ENCODE measurements at places on chromosomes 7 and 10.

GRCh38 chr10:68963151-68963550 is 7.2 kb downstream of the DDX21 start:
- no peak for DNase-seq

DNA sequence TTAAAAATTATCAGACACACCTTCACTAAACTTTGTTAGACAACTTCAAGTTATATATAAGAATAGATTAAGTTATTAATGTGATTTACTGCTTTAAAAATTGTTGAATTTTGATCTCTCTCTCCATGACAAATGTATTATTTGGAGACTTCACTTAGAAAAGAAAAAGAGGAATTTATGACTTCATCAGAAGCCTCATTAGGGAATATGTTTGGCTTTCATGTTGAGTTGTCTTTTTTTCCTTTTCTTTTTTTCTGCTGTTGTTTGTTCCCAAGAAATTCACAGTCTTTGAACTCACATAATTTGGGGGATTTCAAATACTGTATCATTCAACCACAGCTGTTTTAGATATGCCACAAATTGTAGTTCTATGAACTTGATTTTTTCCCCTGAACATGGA is 149.5 kb downstream of the PPP1R9A start:
- no peak for DNase-seq

- DNase-seq = no peak
These were observed 38.6 kb downstream of the BPGM start for GRCh38 chr7:134685250-134685649.

GRCh38 chr7:13152755-13153154 is 465.3 kb downstream of the ARL4A start:
- DNase-seq = no peak

DNA sequence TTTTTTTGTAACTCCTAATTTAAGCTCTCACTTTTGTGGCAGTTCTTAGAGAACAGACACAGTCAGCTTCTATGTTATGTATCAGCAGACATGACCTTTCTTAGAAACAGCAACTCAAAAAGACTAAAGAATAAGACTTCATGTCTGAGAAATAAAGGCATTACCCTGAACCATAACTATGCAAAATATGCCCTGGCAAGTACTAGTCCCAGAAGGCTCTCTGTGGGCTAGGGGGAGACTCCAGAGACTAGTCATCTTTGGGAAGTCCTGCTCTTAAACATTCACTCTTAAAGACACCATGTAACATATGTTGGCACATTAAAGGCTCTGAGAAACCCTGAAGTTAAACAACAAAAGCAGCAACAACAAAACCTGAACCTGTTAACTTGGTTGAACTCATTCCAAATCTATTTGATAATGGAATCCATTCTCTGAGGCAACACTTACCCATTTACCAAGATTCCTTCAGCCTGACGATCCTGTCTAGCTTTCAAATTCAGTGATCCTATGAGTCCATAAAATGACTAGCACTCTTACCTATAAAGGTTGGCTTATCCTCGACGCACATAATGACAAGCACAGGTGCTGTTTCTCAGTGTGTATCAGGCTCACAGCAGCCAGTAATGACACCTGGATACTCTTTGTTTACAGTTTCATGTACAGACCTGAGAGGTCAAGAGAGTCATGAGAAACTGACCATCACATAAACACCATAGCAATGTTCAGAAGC is 62.3 kb downstream of the OSBPL3 start:
- DNase-seq = no peak

GRCh38 chr10:121501796-121502195 is 96.4 kb downstream of the FGFR2 start:
- DNase-seq = no peak

- DNase-seq = no peak
These were observed 20.0 kb downstream of the KCNK18 start for GRCh38 chr10:117217196-117217761.

GRCh38 chr7:18330548-18330947 is 165.0 kb upstream of the HDAC9 start:
- no peak for DNase-seq

DNA sequence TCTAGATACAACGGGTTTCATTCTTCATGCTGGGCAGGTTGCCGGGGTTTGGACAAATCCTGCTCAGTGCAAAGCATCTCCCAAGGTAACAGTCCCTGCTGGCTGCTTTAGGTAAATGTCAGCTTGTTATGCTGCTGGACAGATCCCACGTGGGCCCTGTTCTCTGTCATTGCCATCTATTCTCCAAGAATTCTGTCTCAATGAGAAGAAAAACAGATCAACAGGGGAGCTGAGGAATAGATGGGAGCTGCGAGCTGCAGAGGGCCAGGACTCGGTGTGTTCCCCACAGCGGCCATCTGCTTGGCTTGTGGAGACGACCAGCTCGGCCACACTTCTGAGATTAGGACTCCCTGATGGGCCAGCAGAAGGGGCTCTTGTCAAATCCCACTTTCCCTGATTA is 235.2 kb downstream of the DPP6 start:
- DNase-seq = no peak

- no peak for DNase-seq
These were observed 1.0 kb downstream of the GNB2 start for GRCh38 chr7:100674411-100675104.

DNA sequence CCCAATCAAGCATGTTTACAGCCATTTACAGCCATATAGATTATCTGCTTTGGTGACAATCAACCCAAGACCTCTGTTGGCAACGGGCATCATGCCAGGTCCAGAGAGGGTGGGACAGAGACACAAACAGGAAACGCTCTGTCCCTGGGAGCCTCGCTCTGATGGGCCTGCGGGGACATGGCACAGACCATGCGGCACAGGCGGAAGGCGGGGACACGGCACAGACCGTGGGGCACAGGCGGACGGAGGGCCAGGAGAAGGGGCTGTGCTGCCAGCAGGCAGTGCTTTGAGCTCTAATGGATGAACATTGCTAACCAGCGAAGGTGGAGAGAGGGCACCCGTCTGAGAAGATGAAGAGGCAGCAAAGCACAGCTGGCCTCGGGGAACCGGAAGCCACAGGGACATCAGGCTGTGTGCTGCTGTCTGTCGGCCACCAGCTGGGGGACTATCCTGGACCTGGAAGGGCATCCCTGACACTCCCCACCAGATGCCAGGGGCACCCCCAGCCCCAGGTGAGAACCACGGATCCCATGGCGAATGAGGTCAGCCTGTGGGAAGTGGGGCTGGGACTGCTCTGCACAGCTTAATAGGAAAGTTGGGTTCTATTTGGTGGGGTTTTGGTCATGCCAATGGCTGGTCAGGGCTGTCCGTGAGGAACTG is 61.0 kb downstream of the DIP2C start:
- no peak for DNase-seq
